ENCODE measurements at places on chromosomes 11 and 22.

- no peak for DNase-seq
Measured at GRCh38 chr11:40323241-40323640, 1136.2 kb downstream of the LRRC4C start.

- DNase-seq, result no peak
Measured at GRCh38 chr11:3605771-3606203, 36.0 kb downstream of the ART5 start.

DNA sequence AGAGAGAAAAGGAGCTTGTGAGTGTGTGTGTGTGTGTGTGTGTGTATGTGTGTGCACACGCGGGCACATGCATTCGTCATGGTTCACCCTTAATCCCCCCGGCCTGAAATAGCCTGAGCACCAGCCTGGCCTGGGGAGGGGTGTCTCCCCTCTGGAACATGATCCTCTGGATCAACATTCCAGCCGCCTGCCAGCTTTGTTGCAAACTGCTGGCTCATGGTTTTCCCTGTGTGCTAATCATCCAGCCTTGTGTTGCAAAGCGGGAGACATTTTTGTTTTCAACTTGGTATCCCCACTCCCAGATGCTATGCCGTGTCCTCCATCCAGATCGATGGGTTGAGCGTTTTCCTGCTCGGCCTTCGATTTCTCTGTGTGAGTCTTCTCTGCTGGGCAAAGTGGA is 94.3 kb downstream of the FEZ1 start:
- peak; percentile 44 for DNase-seq

- DNase-seq, result no peak
Measured at GRCh38 chr11:61545341-61545740, 35.5 kb downstream of the SYT7 start.

GRCh38 chr11:13189561-13190426 is 87.8 kb upstream of the BMAL1 start:
- DNase-seq, result no peak

GRCh38 chr11:60781286-60781980 is 3.7 kb upstream of the MS4A10 start:
- DNase-seq, result no peak

DNA sequence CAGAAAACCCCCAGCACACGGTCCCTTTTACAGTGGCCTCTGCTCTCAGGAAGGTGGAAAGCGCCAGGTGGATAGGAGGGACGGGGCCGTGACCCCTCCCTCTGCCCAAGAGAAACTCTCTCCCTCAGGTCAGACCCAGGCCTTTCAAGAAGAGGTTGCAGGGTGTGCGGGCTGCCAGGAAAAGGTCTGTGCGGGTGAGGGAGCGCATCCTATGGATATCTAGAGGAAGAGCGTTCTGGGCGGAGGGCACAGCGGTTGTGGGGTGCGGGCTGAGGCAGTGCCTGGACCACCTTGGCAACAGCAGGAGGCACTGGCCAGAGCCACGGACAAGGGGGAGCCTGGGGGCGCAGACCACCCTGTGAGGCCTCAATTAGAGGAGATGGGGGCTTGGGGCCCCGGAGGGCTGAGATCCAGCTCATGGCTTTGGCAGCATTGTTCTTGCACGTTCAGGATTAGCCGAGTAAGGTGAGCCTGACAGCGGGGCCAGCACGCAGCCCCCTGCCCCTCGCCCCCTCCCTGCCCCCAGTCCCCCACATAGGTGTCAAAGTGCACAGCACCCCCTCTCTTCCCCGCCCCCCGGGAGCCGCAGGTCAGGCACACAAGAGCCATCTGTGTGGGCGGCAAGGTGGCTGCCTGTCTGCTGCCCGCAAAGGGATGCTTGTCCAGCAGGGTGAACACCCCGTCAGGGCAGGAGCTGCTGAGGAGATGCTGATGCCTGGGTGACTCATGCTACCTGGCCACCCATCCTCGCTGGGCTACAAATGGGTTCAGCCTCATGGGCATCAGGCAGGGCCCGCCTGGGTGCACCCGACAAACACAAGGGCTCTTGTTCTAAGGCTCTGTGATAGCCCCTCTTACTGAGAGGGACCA is 92.8 kb upstream of the KCNQ1OT1 start:
- no peak for DNase-seq

DNA sequence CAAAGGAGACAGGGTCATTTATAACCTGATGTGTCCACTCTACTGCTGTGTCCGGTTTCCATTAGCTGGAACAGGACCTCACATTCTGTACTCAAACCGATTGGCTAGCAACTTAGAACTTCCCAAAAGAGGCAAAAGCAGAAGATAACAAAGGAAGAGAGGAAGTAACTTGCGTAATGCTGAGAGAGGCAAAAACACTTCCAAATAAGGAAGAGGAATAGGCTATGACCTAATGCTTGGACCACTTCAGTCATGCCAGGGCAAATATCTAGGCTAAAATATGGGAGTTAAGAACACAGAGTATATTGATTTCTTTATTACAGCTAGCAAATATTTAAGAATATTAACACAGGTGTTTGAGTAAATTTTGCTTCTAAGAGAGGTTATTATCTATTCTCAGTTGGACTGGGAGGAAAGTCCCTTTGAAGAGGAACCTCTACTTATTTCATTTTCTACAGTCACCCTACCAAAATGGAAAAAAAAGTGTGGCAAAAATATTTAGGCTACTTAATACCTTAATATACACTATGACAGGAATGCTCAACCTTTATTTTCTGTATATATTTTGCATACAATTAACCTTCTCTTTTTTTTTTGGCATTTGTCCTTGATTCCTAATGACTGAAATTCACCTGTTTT is 499.8 kb upstream of the CHORDC1 start:
- DNase-seq, result no peak

GRCh38 chr11:117887431-117888138 is 11.1 kb upstream of the FXYD6 start:
- no peak for DNase-seq

- DNase-seq, result peak; percentile 10
Measured at GRCh38 chr11:104408630-104409029, 244.7 kb upstream of the PDGFD start.

GRCh38 chr22:21909871-21910270 is 42.4 kb upstream of the MAPK1 start:
- DNase-seq, result no peak

- no peak for DNase-seq
Measured at GRCh38 chr11:1922481-1923081, 3.1 kb downstream of the TNNT3 start.

GRCh38 chr11:95835768-95836488 is 45.6 kb downstream of the CEP57 start:
- peak; percentile 94 for DNase-seq

DNA sequence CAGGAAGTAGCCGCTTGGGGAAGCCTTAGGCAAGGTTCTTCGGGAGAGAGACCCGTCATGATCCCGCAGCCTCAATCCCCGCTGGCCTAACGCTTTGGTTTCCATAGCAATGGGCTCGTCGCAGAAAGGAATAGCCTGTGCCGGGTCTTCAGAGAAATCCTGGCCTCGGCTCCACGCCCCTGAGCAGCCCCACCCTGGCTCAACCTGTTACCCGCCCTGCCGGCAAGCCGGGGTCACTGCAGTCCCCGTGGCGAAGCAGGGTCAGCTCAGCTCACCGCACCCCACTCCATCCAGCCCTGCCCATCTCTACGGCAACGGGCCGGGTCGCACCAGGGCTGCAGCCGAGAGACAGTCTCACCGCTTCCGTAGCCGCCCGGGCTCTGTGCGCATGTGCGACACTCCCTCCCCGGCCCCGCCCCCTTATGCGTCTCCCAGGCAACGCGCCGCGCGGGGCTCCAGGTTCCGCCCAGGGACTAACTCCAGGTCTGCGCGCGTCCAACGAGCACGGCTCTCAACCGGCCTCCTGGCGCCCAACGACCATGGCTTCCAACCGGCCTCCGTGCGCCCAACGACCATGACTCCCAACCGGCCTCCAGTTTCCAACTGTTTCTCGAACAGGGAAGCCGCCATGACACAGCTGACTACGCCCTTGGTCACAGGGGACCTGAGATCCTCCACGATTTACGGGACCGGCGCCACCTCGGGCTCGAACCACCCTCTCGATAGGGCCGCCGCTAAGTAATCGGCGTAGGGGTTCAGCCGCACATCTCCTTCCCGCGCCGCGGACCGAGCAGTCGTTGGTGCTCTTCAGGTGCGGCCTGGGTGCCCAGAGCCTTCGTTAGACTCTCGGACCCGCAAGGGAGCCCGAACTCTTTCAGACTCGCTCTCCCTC is at the start of gene DUSP18:
DUSP18 (minus strand) TSS at position 382 of the 892 bp plus-strand sequence. CDS start 3,872 bp downstream, outside the sequence.
- peak; percentile 90 for DNase-seq

DNA sequence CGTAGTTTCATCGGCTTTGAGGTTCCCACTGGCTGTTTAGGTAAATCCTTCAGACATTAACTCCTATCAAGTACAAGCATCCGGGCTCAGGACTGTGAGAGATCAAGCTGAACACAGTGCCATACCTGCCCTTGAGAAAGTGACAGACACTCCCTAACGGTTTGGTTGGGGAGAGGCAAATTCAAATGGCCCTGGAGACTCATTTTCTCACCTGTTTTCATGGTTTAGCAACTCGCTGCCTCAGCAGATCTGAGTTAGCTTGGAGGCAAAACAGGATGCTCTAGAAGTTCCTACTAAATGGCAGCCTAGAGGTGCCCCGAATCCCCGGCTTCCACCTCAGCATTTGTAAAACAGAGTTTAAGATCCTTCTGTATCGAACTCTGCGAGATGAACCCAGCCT is 3.6 kb upstream of the FBXO3 start:
- DNase-seq, result no peak

GRCh38 chr11:103949781-103950180 is 86.7 kb upstream of the DDI1 start:
- DNase-seq, result no peak

DNA sequence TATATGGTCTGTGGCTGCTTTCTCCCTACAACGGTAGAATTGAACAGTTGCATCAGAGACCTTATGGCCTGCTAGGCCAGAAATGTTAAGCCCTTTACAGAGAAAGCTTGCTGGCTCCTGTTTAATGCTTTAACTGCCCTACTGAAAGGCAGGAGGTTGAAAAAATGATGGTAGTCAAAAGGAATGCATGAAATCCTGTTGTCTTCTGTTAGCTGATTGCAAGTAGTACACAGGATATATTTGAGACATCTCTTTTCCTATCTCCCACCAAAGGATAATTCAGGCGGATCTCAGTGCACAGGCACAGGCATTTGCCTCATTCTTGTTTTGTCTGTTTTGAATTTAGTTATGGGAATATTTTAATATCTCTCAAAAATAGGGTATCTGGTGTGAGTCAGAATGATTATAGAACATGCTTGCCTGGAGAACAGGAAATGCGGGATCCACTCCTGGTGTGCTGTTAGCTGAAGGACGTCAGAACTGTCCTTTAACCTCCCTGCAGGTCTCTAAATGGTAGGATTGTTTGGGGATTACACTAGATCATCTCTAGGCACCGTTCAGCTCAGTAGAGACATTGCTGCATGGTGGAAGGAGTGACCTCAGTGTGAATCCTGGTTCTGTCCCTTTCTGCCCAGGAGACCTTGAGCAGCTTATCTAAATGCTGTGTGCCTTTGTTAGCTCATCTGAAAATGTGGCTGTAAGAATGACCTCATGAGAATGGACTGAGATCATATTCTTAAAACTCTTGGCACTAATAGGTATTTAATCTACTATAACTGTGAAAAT is 49.5 kb downstream of the PACS1 start:
- DNase-seq, result peak; percentile 91

- peak; percentile 54 for DNase-seq
Measured at GRCh38 chr11:72609045-72609444, 65.2 kb downstream of the PDE2A start.

DNA sequence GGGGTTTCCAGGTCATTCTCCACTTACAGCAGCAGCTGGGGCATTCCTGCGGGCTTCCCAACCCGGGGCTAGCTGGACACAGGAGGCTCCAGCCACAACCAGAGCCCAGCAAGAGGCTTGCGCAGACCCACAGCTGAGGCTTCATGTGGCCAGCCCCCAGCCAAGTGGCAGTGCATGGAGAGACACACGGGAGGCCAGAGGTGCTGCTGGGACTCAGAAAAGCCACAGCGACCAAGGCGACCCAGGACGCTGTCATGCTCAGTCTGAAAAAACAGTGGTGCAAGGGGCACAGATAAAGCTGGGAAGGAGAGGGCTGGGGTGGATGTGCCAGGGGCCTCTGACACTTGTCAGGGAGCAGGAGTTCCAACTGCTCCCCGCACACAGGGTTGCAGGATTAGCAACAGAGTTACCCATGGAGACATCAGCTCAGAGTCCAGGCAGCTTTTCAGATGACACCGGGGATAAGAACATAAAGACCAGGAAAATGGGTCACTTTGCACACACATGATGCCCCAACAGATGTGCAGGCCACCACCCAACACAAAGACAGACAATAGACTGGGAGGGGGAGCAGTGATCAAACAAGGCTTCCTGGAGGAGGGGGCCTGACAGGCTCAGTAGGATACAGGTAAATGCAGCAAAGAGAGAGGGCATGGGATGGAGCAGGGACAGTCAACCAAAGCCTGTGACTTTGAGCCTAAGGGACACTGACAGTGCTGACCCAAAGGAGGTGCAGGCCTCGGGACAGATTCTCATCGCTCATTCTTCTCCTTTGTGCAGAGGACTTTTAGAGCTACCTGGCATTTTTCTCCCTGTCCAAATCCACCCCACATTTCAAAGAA is 6.9 kb upstream of the NEAT1 start:
- DNase-seq, result no peak

GRCh38 chr11:102488208-102488607 is 35.6 kb upstream of the TMEM123 start:
- DNase-seq, result no peak

GRCh38 chr11:1949302-1949701 is 2.2 kb downstream of the MRPL23 start:
- no peak for DNase-seq

DNA sequence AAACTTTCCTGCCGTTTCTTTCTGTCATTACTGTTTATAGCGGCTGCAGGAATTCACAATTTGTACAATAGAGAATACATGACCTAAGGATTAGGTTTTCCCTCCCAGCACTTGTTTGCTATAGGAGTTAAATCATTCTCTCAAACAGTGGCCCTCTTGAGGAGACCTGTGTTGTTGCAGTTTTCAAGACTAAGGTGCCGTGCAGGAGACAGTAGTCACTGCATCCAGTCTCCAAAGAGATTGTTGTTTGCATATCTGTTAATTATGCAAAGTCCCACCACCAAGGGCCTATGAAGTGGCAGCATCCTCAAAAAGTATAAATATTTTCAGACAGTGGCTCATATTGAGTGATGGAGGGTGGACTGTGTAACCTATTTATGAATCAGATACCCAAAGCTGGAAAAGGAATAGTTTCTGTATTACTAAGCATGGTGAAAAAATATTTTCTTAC is 2.3 kb downstream of the PRSS23 start:
- peak; percentile 73 for DNase-seq

- DNase-seq, result peak; percentile 54
Measured at GRCh38 chr11:107044503-107044902, 26.2 kb upstream of the GUCY1A2 start.
